Lung (tissue), 17 donors: ENCODE measurements at places on chromosomes 4 and X. TPM values are rescaled to one million over a fixed set of nuclear protein-coding genes. Genes with fewer than 3 reads are reported as not detected.

DUSP9 gene
- 0.28 TPM for total RNA-seq

- no peaks in the 10 kb centered on the region for H3K4me1 ChIP-seq
- H3K4me3 ChIP-seq: no peak overlapping the region
- H3K27ac ChIP-seq: peak overlapping the region; percentile 45
- no peaks in the 10 kb centered on the region for H3K27me3 ChIP-seq
- H3K36me3 ChIP-seq: no peaks in the 10 kb centered on the region
- DNase-seq: no peak
These were observed 4.3 kb upstream of the RBM3 start for GRCh38 chrX:48569958-48570357.

GRCh38 chrX:3449287-3449686 is 102.8 kb upstream of the MXRA5 start:
- H3K36me3 ChIP-seq: no peaks in the 10 kb centered on the region
- H3K4me1 ChIP-seq: peaks cover 3% of the 10 kb centered on the region
- H3K27me3 ChIP-seq: no peaks in the 10 kb centered on the region
- H3K4me3 ChIP-seq: no peak overlapping the region

DNA sequence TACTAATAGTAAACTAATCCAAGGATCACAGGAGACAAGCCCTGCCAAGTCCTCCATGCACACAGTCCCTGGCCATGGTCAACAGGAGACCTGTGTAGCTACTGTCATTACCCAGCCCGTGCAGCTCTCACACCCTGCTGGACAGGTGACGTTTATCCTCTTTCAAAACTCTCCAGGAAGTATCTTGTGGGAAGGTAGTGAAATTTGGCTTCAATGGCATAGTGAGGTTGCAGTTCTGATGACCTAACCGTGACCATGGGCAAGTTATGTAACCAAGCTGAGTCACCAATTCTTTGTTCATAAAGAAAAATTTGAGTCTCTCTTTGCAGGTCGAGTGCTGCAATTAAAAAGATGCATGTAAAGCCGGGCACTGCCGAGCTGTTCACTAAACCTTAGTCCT is 11.3 kb upstream of the SLC2A9 start:
- H3K27me3 ChIP-seq: no peaks in the 10 kb centered on the region
- H3K4me3 ChIP-seq: no peak overlapping the region

DNA sequence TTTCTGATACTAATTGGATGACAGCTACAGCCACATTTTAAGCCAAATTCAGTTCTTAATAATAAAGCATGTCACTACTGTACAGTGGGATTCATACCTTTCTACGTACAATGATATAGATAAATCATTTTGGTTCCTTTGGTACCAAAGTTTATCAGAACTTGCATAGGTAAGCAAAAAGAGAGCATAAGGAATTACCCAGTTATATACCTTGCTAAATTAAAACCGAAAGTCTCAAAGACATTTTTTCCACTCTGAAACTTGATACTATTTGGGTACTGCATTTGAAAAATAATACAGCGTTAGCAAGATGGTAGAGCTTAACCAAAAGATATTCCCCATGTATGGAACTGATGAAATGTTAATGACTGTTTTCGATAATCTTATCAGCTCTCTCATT is 400.9 kb upstream of the ADGRL3 start:
- DNase-seq: no peak
- no peaks in the 10 kb centered on the region for H3K36me3 ChIP-seq
- no peak overlapping the region for H3K4me3 ChIP-seq
